Epithelial cell of esophagus (primary cell): ENCODE measurements at places on chromosomes 1 and 21.

DNA sequence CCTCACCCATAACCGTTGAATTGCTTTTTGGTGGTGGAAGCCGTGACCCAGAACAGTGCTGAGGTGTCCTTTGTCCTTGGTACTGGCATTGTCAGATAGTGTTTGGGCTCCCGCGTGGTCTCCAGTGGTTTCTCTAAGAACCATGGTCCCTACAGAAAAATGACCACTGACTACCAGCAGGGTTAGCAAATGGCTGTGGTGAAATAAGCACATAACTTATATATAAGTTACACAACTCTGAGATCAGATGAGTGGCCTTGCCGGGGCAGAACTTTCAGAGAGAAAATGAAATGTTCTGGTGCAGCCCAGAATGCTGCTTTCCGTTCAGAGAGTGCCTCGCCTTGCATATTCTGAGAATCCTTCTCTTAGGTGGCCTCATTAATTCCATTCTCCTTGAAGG lies 5.0 kb downstream of the SLC37A1 start:
- DNase-seq, result no peak

DNA sequence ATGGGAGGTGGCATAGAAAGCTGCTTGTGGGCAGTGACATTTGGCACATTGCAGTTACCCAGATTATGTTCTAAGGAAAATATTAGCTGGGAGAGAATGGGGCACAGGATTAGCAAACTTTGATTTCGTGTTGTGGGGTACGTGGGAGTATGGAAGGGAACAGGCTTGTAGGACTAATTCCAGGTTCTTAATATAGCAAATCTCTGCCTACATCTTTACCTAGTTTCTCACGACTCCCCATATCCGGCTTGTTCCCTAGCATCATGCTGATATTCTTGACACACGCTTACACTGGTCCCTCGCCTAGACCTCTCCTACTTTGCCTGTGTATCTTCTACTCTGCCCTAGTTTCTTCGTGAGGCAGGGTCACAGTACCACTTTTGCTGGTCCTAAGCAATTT lies 293.9 kb upstream of the PLXNA2 start:
- DNase-seq, result no peak

DNA sequence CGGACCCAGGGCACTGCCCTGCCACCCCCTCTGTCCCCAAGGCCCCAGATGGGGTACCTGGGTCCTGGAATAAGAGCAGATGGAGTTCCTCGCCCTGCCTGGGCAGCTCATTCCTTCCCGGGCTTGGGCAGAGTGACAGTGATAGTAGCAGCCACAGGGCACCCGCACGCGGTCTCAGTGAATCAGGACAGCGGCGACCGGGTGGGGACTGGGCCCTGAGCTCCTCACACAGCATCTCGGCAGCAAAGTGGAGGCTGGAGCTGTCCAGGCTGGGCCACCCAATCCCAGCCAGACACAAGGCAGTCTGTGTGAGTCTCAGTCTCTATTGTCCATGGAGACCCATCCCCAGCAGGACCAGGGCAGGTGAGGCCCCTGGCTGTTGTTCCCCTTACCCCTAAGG lies 37.4 kb upstream of the CCDC27 start:
- no peak for DNase-seq

- DNase-seq, result peak; percentile 92
These were observed 22.3 kb downstream of the THEM4 start for GRCh38 chr1:151887028-151887427.

- no peak for DNase-seq
These were observed 754.8 kb upstream of the ADAMTS5 start for GRCh38 chr21:27721675-27722074.

DNA sequence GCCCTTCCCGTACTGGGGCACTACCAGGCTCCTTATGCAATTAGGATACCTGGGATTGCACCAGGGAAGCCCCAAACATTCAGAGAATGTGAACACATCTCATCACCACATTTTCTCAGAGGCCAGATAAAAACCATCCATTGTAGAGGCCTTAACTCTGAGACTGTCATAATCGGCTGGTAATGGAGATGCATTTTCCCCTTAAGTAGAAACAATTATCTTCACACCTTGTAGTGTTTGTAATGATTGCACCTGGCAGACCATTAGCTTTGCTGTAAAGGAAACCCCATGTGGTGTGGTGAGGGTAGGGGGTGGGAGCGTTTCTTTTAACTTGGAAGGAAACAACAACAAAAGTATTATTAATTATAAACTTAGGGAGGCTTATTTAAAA lies 90.0 kb upstream of the TLR5 start:
- no peak for DNase-seq

GRCh38 chr1:92314024-92314423 lies 15.2 kb downstream of the RPAP2 start:
- no peak for DNase-seq

DNA sequence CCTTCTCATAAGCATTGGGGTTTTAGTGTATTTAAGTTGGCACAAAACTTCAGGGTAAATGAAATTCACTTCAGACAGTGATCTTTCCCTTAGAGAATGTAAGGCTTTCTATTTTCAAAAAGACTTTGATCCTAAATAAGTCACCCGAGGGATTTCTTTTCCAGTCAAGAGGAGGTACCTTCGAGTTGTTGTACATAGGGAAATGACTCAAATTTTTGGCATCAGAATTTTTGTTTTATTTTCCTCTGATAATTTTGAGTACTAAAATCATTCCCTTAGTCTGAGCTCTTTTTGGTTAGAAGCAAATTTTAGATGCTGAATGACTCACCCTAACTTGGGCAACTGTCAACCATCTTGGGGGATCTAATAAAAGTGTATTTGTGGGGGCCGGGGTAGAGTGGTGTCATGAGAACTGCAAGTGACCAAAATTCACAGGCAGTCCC lies 193.9 kb downstream of the DHRS3 start:
- no peak for DNase-seq

- no peak for DNase-seq
These were observed 165.3 kb downstream of the GALNT2 start for GRCh38 chr1:230232371-230232771.

DNA sequence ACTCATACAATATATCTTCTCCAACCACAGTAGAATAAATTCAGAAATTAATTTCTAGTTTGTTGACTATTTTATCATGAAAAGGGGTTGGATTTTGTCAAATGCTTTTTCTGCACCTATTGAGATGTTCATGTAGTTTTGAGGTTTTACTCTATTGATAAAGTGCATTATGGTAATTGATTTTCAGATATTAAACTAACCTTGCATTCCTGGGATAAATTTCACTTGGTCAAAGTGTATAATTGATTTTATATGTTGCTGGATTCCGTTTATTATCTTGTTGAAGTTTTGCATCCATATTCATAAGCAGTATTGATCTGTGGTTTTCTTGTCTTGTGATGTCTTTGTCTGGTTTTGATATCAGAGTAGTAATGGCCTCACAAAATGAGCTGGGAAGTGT lies 34.4 kb upstream of the HYI start:
- no peak for DNase-seq

GRCh38 chr1:216140730-216141524 lies 282.3 kb downstream of the USH2A start:
- DNase-seq, result no peak

GRCh38 chr1:92881391-92881790 lies 49.6 kb downstream of the RPL5 start:
- no peak for DNase-seq

GRCh38 chr1:160117709-160118183 lies 2.2 kb downstream of the ATP1A2 start:
- peak; percentile 19 for DNase-seq

- DNase-seq, result no peak
These were observed 41.3 kb upstream of the TRIM45 start for GRCh38 chr1:117162816-117163215.

DNA sequence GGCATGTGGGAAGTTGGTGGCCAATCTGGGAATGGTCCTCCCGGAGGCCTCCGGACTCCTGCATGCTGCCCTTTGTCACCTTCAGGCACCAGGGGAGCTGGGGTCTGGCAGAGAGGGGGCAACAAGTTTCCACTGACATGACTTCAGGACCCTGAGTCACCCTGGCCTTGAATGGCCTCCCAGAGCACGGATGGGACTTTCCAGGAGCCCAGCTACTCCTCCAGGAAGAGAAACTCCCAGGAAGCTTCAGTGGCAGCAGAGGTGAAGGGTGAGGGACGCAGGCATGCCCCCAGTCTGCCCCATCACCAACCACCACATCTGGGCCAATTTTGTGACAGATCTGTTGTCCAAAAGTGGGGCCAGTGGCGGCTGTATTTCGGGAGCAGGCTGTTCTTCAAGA lies 55.9 kb upstream of the WASF2 start:
- DNase-seq, result no peak

- DNase-seq, result peak; percentile 91
These were observed 32.7 kb upstream of the VANGL1 start for GRCh38 chr1:115609021-115609420.

- DNase-seq, result no peak
These were observed 5.3 kb upstream of the ADAMTS5 start for GRCh38 chr21:26972192-26972591.

GRCh38 chr1:27296773-27297291 lies 25.1 kb upstream of the TMEM222 start:
- DNase-seq, result peak; percentile 62

DNA sequence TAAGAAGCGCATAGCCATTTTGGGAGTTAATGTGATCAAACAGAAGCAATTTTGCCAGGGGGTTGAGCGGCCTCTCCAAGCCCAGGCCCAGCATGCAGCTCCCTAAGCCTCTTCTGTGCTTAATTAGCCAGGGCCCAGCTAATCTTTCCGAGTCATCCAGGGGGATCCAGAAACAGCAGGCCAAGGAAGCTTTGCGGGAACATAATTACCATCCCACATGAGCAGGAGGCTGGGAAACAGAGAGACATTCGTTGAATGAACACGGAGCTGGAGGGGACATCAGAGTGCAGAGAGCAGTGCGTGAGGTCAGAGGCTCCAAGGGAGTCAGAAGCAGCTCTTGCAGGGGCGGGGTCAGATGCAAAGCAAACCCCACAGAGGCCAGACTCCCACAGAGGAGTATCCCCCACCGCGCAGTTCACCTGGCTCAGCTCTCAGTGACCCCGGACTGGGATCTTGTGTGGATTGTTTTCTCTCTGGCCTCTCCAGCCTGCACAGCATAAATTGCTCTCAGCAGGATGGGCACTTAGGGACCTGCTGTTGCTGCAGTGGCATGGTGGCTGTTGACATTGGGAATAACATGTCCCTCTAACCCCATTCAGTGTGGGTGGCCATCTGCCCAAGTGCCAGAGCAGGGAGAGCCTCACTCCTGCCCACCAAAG lies 657.4 kb downstream of the AJAP1 start:
- DNase-seq, result no peak

DNA sequence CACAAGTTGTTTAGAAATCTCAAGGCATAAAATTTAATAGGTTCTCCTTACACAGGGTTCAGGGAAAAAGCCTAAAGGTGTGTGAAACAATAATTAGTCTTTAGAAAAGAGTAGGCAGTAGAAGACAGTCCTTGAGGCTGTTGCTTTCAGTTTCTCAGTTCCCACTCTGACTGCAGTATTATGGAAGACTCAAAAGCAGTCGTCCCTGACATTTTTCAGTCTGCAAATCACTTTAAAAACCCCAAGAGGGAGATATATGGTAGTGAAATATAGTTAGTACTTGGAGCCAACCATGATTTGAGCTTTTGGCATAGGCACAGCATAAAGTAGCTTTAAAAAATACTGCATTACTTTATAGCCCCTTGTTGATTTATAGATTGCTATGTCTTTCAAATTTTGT lies 299.7 kb downstream of the OLFM3 start:
- no peak for DNase-seq

GRCh38 chr1:213331631-213332175 lies 280.7 kb downstream of the RPS6KC1 start:
- no peak for DNase-seq

- DNase-seq, result no peak
These were observed 6.0 kb downstream of the TNN start for GRCh38 chr1:175073633-175074032.

GRCh38 chr1:100392756-100393155 lies 40.5 kb downstream of the CDC14A start:
- DNase-seq, result no peak

- no peak for DNase-seq
These were observed 75.6 kb downstream of the SYT6 start for GRCh38 chr1:114078116-114078515.

DNA sequence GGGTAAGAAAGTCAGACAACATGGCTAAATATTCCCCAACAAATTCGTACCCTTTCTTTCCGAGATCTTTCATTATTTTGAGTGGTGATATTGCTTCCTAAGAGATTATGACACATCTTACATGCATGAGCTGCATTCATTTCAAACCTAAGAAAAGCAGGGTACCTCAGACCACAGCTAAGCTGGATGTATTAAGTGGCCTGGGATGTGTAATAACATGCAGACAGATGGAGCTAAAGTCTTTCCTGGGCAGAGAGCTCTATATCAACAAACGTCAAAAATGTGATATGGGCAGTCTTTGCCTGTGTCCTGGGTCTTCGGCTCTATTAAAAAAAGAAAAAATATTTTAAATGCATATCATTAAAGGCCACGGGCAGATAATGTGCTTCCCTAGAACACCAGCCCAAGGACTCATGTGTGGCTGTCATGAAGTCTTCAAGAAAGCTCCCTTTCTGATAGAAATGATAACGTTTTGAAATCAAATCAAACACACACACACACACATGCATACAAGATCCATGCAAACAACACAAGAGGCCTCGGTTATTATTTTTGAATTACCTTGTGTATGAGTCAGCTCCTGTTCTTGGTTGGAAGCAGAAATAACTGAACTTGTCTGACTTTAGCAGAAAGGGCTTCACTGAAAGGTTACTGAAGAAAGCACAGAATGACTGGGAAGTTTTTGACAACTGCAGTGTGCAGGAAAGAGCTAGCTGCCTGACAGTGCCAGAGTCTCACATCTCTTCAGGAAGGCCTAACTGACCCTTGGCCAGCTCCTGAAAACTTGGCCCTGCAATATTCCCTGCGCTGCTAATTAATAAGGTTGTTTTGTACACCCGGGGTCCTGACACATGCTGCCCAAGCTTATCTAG lies 231.2 kb downstream of the DSCAM start:
- peak; percentile 65 for DNase-seq

DNA sequence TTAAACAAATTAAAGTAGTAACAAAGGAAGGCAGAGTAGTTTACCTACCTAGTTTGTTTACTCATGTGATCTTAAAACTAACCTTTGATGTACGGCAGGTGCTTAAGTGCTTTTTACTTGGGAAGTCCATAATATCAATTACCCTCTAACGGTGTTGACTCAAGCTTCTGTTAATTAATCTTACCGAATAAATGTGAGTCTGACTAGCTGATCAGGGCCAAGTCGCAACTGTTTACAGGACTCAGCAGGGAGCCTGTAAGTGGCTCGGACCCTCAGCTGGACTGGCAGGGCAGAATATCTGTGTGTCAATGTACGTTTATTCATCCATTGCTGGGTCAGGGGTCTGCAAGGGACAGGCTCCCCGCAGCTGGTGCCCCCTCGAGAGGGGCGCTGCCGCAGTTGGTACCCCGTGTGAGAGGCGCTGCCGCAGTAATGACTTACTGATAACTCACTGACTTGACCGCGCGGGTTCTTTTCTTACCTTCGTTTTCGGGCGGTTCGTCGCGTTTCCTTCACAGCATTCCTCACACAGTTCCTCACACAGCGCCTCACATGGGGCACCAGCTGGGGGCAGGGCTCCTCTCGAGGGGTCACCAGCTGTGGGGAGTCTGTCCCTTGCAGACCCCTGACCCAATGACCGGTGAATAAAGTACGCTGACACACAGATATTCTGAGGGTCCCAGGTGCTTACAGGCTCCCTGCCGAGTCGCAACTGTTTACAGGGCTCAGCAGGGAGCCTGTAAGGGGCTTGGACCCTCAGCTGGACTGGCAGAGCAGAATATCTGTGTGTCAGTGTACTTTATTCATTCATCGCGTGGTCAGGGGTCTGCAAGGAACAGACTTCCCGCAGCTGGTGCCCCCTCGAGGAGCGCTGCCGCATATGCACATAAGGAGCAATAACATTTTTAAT lies 3.0 kb downstream of the FMO1 start:
- peak; percentile 58 for DNase-seq
